WTC11 (cell line): ENCODE measurements at places on chromosomes 2 and 18.
A peak's percentile ranks its signal among the peaks of the same experiment; 100 is the strongest.

DNA sequence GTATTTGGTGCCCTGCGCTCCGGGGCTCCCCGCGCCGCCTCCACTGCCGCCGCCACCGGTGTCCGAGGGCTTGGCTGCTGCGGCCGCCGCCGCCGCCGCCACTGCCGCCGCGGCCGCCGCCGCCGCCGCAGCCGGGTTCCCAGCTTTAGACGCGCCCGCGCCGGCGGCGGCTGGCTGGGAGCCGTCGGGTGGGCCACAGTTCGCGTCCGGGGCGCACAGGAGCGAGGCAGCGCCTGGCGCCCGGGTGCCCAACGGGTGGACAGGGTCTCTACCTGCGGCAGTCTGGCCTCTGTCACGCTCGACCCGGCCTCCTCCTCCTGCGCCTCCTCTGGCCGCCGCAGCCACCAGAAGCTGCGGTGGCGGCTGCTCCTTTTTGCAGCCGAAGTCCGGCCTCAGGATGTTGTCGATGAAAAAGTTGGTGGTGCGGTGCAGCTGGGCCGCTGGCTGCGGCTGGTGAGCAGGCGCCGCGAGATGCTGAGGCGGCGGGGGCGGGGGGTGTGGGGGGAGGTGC, 951 bp downstream of the EN1 start:
- DNase-seq = no peak

- no peak for DNase-seq
Observed at GRCh38 chr2:25306777-25307368, 34.9 kb downstream of the DNMT3A start.

GRCh38 chr2:216665242-216665641, 30.1 kb downstream of the IGFBP5 start:
- DNase-seq = peak; percentile 33

- peak; percentile 67 for DNase-seq
Observed at GRCh38 chr18:79988071-79988450, 302 bp downstream of the TXNL4A start.

DNA sequence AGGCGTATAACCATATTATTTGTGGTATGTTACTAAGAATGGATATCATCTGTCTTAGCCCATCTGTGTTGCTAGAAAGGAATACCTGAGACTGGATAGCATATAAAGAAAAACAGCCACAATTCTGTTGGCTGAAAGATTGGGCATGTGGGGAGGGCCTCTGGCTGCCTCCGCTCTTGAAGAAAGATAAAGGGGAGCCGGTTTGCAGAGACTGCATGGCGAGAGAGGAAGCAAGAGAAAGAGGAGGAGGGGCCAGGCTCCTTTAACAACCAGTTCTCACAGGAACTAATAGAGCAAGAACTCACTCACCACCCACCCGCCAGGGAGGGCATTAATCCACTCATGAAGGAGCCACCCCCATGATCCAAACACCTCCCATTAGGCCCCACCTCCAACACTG, 29.2 kb upstream of the UXS1 start:
- peak; percentile 11 for DNase-seq
